ENCODE measurements at places on chromosomes 2 and 18. TPM values are rescaled to one million over a fixed set of nuclear protein-coding genes. Genes with fewer than 3 reads are reported as not detected.

Gene CCDC178
- polyA plus RNA-seq = not detected

GRCh38 chr2:30580391-30580790 is 133.3 kb downstream of the LCLAT1 start:
- no peak for DNase-seq

Gene MXD1
- polyA plus RNA-seq = 6.4 TPM

Gene RAPGEF4
- not detected for polyA plus RNA-seq

Gene TUBA4B
- not detected for polyA plus RNA-seq

GRCh38 chr2:468648-469336 is 180.9 kb upstream of the ALKAL2 start:
- no peak for DNase-seq

- no peak for DNase-seq
Observed at GRCh38 chr2:166568409-166568808, 74.4 kb upstream of the SCN7A start.

DNA sequence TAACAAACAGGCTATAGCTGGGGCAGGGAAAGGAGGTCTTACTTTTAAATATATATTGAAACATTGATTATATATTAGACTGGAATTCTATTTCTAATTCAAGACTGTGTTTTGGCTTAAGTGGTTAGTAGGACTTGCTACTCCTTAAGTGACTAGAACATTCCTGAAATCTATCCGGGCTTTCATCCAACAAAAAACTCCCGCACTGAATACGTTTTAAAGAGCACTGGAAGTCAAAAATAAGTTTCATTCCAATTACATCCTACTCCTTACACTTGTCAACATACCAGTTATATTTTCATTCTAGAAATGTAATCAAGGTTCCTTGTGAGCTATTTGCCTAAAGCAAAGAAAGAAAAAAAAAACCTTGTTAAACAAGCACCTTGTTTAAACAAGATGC is 204.6 kb downstream of the SP3 start:
- no peak for DNase-seq

Measured in naive thymus-derived CD8-positive, alpha-beta T cell (primary cell).